ENCODE measurements at places on chromosomes 12 and 14. TPM values are rescaled to one million over a fixed set of nuclear protein-coding genes. Genes with fewer than 3 reads are reported as not detected.

SLC8A3 gene
- total RNA-seq: 0.25 TPM

MANSC4 gene
- not detected for total RNA-seq

PTPRQ gene
- not detected for total RNA-seq

NANOG gene
- not detected for total RNA-seq

CLEC2A gene
- total RNA-seq: not detected

EXOC3L4 gene
- not detected for total RNA-seq

HPD gene
- not detected for total RNA-seq

TAS2R13 gene
- 0.10 TPM for total RNA-seq

All from activated CD8-positive, alpha-beta memory T cell treated with anti-CD3 and anti-CD28 coated beads for 36 hours (primary cell).